Fibroblast of the aortic adventitia (primary cell): ENCODE measurements at places on chromosomes 12 and 14.

- peak; percentile 46 for DNase-seq
These were observed at the start of gene TPH2 for GRCh38 chr12:71938728-71939385. Gene TPH2 (plus strand): TSS chr12:71938845. CDS start chr12:71938987, 142 bp downstream.

DNA sequence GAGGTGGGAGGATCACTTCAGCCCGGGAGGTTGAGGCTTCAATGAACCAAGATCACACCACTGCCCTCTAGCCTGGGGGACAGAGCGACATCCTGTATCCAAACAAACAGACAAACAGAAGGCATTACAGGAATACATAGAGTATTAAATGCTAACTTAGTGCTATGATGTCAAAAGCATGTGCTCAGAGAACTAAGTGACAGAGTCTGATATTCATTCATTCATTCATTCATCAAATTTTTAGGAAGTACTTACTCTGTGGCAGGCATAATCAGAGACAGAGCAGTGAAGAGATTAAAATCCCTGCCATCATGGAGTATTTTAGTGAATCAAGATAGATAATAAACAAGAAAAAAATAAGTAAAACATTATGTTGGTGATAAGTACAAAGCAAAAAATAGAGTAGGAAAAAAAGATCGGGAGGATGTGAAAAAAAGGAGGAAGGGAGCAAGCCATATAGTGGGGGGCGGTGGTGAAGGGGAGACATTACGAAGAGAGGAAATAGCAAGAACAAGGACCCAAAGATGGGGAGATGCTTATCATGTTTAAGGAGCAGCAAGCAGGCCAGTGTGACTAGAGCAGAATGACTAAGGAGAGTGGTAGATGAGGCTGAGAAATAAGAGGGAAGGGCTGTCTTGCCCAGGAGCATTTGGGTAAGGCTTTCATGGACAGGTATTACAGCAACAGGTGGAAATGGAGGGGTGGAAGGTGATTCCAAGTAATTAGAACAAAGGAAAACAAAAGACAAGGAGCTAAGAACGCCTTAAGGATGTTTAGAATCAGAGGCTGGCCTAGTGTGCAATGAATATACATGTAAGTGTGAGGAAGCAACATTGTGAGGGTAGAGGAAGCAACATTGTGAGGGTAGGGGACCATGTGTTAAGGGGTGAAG lies 2.8 kb downstream of the MAP4K5 start:
- DNase-seq, result no peak

DNA sequence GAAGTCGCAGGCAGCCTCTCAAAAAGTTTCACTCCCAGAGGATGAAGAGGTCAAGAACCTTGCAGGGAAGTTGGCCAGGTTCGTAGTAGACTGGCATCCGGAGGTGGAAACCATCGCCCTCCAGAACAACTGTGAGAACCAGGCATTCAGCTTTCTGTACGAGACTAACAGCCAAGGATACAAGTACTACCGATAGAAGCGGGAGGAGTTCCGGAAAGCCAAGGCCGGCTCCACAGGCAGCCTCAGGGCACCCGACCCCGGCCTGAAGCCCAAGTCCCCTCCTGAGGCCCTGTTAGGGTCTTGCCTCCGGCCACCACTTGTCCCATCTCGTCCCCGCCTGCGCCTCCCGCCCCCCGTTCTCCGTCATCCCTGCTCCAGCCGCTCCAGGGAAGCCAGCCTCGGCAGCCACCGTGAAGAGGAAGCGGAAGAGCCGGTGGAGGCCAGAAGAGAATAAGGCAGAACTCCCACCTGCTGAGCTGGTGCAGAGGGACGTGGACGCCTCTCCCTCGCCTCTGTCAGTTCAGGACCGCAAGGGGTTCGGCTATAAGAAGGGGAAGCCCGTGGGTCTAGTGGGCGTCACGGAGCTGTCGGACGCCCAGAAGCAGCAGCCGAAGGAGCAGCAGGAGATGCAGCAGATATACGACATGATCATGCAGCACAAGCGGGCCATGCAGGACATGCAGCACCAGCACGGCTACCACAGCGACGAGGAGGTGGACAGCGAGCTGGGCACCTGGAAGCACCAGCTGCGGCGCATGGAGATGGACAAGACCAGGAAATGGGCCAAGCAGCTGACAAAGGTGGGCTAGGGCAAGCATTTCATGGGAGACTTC lies 366.8 kb upstream of the ATXN7L3B start:
- no peak for DNase-seq

- DNase-seq, result no peak
These were observed 460.7 kb upstream of the ATXN7L3B start for GRCh38 chr12:74076918-74077317.

- peak; percentile 3 for DNase-seq
These were observed 415.2 kb upstream of the OR4E1 start for GRCh38 chr14:22088614-22089342.

DNA sequence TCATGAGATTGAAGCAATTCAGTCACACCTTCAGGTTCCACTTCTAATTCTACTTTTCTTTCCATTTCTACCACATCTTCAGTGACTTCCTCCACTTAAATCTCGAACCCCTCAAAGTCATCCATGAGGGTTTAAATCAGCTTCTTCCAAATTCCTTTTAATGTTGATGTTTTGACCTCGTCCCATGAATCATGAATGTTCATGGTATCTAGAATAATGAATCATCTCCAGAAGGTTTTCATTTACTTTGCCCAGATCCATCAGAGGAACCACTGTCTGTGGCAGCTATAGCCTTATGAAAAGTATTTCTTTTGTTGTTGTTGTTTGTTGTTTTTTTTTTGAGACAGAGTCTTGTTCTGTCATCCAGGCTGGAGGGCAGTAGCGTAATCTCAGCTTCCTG lies 7.6 kb downstream of the RXYLT1 start:
- DNase-seq, result peak; percentile 8

- no peak for DNase-seq
These were observed 392.1 kb downstream of the RPS29 start for GRCh38 chr14:49194067-49194466.

GRCh38 chr14:48665077-48665784 lies 920.9 kb downstream of the RPS29 start:
- no peak for DNase-seq

GRCh38 chr12:69935651-69936100 lies 110.6 kb downstream of the MYRFL start:
- no peak for DNase-seq

DNA sequence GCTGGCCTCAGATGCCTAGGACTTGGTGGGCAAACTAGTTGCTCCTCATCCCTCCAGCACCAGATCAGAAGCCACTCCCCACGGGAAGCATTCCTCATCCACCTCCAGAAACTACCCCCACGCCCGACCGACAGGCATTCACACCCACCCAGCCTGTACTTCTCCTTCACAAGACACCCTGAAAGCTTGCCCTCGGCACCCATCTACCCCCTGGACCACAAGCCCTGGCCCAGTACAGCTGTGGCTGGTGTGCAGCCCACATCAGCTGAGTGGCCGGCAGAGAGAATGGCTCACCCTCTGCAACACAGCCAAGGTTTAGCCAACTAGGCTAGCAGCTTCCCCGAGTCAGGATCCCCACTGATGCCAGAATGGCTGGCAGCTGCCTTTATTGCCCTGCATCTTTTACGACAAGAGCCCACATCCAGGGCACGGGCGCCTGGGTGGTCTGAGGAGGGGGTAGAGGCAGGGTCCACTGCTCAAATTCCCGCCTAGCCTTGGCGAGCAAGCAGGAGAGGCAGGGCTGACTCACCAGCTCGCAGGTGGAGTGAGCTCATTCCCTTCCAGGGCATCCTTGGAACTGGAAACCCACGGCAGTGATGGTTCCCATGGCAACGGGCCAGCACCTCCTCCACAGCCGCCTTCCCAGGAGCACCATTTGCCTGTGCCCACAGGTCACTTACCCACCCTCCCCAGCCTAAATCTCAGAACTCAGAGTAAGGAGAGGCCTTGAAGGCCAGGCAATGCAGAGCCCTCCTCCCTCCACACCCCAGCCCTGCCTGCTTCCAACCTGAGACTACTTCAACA lies 17.1 kb downstream of the ACTN1 start:
- no peak for DNase-seq

- no peak for DNase-seq
These were observed 125.0 kb upstream of the DHRS4 start for GRCh38 chr14:23828616-23829015.

- DNase-seq, result peak; percentile 36
These were observed at the start of gene GSG1 for GRCh38 chr12:13103391-13104033. Gene GSG1 (minus strand): TSS chr12:13103667. CDS start chr12:13103512, 155 bp downstream.

DNA sequence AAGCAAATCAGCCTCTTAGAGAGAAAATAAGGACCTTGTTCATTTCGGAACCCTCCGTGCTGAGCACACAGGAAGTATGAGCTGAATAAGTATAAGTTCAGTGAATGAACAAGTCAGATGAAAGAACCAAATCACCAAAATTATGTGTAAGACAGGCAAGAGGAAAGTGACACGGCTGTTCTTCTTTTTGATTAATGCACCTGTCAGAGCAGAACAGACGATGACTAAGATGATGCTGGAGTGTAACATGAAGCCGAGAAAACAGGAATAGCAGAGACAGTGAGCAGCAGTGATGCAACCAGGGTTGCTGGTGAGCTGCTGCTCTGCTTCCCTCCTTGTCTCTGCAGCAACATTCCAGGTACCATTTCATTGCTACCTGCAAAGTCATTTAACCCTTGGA lies 861.1 kb downstream of the GALC start:
- DNase-seq, result peak; percentile 27

DNA sequence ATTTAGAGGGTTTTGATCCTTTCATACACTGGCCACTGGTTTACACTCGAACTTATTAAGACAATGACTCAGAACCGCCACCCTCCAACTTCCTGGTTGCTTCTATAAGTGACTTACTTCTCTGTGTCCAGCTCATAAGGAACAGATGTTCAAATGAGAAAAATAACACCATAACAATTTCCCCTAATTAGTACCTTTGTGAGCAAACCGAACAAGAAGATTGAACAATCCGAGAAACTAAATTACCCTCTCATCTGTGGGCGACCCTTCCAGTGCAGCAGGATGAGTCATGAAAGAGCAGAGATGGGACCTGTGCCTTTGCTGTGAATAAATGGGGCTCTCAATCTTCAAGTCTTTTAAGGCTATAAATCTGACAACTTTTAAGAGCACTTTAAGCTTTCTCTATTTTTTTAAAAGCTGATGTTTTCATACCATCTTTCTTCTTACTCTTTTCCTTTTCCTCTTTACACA lies 146.8 kb upstream of the RASSF8 start:
- no peak for DNase-seq

- DNase-seq, result peak; percentile 63
These were observed 105.1 kb upstream of the NAV3 start for GRCh38 chr12:77725611-77726010.

GRCh38 chr14:49451938-49452337 lies 134.2 kb downstream of the RPS29 start:
- no peak for DNase-seq

DNA sequence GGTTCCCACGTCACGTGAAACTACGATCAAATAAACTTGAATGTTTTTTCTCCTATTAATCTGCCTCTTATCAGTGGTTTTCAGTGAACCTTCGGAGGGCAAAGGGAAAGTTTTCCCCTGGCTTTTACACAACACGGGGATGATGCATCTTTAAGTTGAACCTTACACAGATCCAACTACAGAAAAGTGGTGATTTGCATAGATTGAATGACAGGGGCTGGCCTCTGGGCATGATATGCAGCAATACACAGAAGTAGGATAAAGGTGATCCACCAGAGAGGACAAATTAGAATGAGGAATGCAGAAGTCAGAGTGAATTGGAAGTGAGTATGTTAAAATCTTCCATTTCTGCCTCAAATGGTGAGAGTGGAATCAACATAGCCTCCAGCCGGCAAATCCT lies 11.6 kb downstream of the GSG1 start:
- DNase-seq, result no peak

DNA sequence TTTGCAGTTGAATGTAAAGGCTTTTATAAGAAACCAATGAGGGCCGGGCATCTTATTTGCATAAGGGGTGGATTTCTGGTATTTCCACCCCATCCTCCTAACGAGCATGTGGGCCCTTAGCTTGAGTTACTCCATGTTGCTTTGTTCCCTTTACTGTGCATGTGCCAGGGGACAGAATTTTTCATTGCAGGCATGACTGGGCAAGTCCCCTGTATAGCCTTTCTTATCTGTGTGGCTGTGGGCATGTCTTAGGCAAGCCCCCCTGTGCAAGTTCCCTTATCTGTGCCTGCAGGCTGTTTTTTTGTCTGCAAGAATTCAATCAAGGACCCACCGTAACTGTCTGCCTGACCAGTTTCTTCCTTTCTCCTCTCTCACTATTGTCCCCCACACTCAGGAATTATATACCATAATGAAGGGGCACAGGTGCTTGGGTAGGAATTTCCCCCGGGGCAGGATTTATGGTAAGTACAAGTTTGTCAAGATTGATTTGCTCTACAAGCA lies 152.2 kb upstream of the CNOT2 start:
- no peak for DNase-seq

DNA sequence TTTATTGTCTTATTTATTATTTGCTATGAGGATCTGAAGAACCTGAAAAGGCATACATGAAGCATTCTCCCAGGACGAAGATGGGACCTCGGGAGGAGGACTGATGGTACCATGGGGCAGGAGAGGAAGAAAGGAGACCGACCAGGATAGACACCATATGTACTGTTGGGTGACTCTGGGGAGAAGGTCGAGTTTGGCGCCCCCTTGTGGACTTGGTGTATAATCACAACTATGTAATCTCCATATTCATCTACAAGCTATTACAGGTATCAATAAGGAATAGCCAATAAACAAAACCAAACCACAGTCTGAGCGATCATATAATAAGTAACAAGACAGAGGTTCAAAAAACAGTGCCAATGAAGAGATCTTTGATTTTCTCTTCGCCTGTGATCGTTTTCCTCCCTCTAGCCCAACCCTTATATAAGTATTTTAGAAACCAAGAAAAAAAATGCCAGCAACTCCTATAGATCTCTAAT lies 139.1 kb downstream of the SPTSSA start:
- peak; percentile 65 for DNase-seq

DNA sequence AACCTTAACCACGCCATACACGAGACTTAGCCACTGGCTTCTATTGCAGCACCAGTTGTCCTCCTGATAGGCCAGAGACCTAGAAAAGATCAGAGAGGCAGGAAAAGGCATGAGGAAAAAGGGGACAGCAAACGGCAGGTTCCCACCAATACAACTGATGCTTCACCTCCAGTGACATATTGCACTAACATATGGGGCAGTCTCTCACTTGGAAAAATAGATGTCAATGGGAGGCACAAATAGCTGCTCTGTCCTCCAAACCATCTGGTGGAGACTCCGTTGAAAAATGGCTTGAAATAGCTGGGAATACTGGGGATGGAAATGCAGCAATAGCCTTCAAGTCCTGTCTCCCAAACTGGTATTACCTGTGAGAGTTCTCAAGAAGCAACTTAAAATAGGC lies 20.3 kb downstream of the SLC8A3 start:
- DNase-seq, result no peak

DNA sequence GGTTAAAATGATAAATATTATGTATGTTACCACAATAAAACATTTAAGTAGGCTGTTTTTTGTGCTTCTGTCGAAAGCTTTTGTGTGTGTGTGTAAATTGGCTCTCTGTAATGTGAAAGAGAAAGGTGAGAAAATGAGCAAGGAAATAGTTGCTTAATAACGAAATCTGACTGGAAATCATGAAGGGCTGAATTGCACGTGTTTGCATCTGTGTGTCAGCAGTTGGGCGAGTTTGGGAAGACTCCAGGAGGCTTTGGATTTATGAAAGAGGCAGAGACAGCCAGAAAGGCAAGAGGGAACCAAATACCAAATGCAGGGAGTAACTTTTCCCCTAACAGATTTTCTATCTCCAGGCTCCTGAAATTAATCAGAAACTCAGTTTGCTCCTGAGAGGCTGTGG lies 47.2 kb upstream of the PLEKHG3 start:
- DNase-seq, result peak; percentile 83

- no peak for DNase-seq
These were observed 566.6 kb downstream of the RPS29 start for GRCh38 chr14:49019467-49020115.

GRCh38 chr12:78185109-78185508 lies 354.4 kb downstream of the NAV3 start:
- DNase-seq, result peak; percentile 48
